ENCODE measurements at places on chromosomes 1 and 21.

GRCh38 chr1:58739856-58740466 lies 40.1 kb upstream of the MYSM1 start:
- H3K27ac ChIP-seq = no peak overlapping the region
- H3K27me3 ChIP-seq = peaks cover 25% of the 10 kb centered on the region
- peaks cover 9% of the 10 kb centered on the region for H3K4me1 ChIP-seq
- H3K4me3 ChIP-seq = no peak overlapping the region

GRCh38 chr1:223216531-223217205 lies 73.6 kb upstream of the TLR5 start:
- no peaks in the 10 kb centered on the region for H3K4me1 ChIP-seq
- H3K27me3 ChIP-seq = no peaks in the 10 kb centered on the region
- no peak overlapping the region for H3K27ac ChIP-seq
- no peak overlapping the region for H3K4me3 ChIP-seq
- peaks cover 6% of the 10 kb centered on the region for H3K36me3 ChIP-seq

GRCh38 chr1:170321113-170321512 lies 175.4 kb downstream of the NTMT2 start:
- H3K36me3 ChIP-seq = no peaks in the 10 kb centered on the region
- no peak overlapping the region for H3K27ac ChIP-seq
- H3K4me3 ChIP-seq = no peak overlapping the region
- no peak for DNase-seq
- no peaks in the 10 kb centered on the region for H3K4me1 ChIP-seq

DNA sequence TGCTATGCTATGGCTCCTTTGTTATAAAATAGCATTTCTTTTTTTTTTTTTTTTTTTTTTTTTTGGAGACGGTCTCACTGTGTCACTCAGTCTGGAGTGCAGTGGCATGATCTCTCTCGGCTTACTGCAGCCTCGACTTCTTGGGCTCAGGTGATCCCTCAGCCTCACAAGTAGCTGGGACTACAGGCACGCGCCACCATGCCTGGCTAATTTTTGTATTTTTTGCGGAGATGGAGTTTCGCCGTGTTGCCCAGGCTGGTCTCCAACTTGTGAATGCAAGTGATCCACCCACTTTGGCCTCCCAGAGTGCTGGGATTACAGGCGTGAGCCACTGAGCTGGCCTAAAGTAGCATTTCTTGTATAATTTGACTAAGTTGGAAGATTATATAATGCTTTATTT lies 10.8 kb downstream of the CAMTA1 start:
- no peak for DNase-seq
- H3K27ac ChIP-seq = no peak overlapping the region
- peaks cover 13% of the 10 kb centered on the region for H3K4me1 ChIP-seq
- H3K27me3 ChIP-seq = no peaks in the 10 kb centered on the region

DNA sequence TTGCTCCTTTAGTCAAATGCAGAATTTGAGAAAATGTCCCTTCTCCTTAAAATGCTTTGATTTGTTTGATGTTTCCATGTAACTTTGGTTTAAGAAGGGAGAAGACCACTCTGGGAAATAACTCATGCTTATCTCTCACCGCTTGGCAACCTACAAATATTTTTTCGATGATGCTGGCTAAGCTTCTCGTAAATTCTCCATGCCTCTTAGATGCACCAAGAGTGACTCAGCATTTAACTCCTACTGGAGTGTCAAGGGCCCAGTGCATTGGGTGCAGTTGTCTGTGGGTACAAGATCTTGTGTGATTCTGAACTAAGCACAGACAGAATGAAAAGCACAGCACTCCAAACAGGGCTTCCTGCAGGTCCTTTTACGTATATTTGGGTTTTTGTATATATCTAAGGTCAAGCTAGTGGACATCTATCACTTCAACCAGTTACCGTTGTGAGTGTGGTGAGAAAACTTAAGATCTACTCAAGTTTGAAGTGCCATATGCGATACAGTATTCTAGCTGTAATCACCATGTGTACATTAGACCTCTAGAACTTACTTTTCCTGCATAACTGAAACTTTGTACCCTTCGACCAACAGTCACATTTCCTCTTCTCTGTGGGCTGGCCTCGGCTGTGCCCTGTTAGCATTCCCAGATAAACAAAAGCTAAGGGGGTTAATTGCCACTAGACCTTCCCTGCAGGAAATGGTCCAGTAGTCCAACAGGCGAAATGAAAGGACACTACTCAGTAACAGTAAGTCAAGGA lies 55.8 kb downstream of the COL18A1 start:
- no peak overlapping the region for H3K4me3 ChIP-seq
- H3K27ac ChIP-seq = no peak overlapping the region

DNA sequence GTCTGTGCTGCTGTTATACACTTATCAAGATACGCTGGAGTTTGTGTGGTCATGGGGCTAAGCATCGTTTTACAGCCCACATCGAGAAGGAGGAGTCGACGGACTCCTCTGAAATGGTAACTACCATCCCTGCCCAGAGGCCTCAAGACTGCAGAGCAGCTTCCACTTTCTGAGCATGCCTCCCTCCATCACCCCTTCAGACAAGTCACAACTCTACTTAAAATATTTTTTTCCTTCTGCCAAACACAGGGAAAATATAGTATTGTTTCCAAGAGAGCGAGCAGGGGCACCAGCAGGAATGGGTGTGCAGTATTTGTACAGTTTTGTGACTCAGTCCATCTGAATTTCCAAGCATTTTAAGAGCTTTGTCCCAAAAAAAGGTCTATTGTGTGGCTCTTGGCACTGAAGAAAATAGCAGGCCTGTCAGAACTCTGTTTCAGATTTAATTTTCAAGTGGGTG lies 14.1 kb downstream of the EVA1C start:
- no peak overlapping the region for H3K4me3 ChIP-seq
- peaks cover 5% of the 10 kb centered on the region for H3K36me3 ChIP-seq
- H3K27me3 ChIP-seq = no peaks in the 10 kb centered on the region

- H3K36me3 ChIP-seq = no peaks in the 10 kb centered on the region
- DNase-seq = no peak
- peaks cover 46% of the 10 kb centered on the region for H3K27me3 ChIP-seq
- H3K4me1 ChIP-seq = peaks cover 2% of the 10 kb centered on the region
- H3K27ac ChIP-seq = no peak overlapping the region
- no peak overlapping the region for H3K4me3 ChIP-seq
Observed at GRCh38 chr1:21666576-21667320, 2.4 kb downstream of the RAP1GAP start.

DNA sequence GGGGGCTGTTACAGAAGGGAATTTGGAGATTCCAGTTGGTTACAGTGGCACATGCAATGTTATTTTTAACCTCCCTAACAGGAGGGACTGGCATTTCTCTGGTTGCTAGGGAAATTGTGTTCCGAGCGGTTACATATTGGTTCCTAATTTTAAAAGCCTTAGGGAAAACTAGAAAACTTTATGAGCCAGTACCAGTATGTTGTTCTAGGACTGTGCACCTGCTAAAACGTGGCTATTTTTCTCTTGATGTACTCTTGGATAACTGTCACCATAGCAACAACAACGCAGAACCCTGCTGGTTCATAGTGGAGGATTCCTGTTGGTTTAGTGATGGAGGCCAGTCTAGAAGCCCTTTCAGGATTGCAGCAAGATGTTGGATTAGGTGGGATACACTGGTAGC lies 68.9 kb upstream of the PGBD5 start:
- no peaks in the 10 kb centered on the region for H3K36me3 ChIP-seq
- DNase-seq = no peak
- H3K4me3 ChIP-seq = no peak overlapping the region
- H3K27ac ChIP-seq = no peak overlapping the region
- no peaks in the 10 kb centered on the region for H3K4me1 ChIP-seq

DNA sequence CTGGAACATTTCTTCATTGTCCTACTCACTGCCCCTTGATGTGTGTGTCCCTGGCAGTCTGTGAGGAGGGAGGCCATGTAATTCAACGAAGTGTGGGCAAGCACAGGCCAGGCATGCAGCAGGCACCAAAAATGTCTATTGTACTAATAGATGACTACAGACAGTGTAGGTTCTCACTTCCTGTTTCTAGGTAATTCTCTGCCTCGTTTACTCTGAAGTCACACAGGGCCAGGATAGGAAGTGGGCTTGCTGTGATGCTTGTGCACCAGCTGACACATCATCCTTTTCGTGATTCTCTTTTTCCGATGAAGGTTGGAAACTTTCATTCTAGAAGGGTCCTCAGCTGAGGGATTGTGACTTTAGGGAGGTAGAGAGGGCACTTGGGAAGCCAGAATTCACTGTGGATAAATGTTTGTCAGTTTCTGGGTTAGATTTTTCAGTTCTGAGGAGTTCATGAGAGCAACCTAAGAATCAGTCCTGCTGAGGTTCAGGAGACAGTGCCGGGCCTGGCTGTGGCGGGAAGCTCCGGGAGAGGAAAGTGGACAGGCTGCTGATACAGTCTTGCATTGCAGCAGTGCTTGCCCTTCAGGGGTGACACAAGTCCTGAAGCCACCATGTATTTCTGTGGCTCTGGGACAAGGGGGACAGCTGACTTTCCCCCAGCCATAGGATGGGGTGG lies 4.3 kb upstream of the CSF1 start:
- H3K4me3 ChIP-seq = peak overlapping the region; percentile 81
- DNase-seq = peak; percentile 15
- no peaks in the 10 kb centered on the region for H3K27me3 ChIP-seq
- no peaks in the 10 kb centered on the region for H3K36me3 ChIP-seq
- peak overlapping the region; percentile 95 for H3K27ac ChIP-seq
- H3K4me1 ChIP-seq = peaks cover 42% of the 10 kb centered on the region

GRCh38 chr1:177566495-177566894 lies 395.7 kb downstream of the BRINP2 start:
- no peaks in the 10 kb centered on the region for H3K36me3 ChIP-seq
- DNase-seq = no peak
- H3K27me3 ChIP-seq = no peaks in the 10 kb centered on the region
- no peak overlapping the region for H3K27ac ChIP-seq
- H3K4me1 ChIP-seq = no peaks in the 10 kb centered on the region

GRCh38 chr1:237894131-237894530 lies 3.4 kb upstream of the ZP4 start:
- no peak for DNase-seq
- H3K27ac ChIP-seq = no peak overlapping the region
- no peaks in the 10 kb centered on the region for H3K27me3 ChIP-seq
- H3K4me3 ChIP-seq = no peak overlapping the region

DNA sequence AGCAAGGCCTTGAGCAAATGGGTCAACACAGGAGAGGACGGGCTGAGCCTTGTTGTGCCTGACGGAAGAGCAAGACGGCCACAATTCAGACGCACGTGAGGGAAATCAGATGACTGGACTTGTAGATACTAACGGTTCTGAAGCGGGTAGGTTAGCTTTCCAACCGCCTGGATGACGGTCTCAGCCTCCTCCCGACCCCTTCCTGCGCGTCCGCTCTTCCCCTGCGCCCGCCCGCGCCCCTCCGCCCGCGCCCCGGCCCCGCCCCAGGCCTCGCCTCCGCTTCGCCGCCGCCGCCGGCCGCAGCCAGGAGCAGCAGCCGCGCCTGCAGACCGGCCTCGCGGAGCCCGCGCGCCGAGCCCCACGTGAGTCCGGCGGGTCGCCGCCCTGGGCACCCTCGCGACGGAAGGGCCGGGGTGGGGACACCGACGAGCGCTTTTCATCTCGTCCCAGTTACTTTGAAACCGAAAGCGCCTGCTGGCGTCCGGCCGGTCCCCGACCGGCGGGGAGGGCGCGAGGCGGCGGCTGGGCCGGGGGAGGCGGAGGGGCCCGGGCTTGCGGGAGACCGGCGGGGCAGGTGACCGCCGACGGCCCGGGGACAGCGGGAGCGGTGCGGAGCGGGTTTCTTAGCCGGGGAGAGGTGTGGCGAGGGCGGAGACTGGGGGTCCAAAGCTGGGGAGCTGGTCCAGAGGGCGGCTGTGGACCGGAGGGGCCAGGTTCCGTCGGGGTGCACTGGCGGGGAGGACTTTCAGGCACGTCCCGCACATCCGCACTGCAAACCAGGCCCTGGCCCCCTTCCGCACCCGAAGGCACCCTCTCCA lies at the start of gene TRAF5:
TRAF5 (plus strand) TSS at position 306 of the 818 bp plus-strand sequence. CDS start 26,407 bp downstream, outside the sequence.
- H3K27ac ChIP-seq = peak within 1 kb of the TSS; percentile 98
- peak; percentile 58 for DNase-seq
- peak within 1 kb of the TSS; percentile 96 for H3K4me3 ChIP-seq
- no peaks in the 10 kb centered on the region for H3K27me3 ChIP-seq
- H3K4me1 ChIP-seq = peaks cover 61% of the 10 kb centered on the region

- peaks cover 21% of the 10 kb centered on the region for H3K27me3 ChIP-seq
- no peak for DNase-seq
- H3K36me3 ChIP-seq = no peaks in the 10 kb centered on the region
- no peak overlapping the region for H3K27ac ChIP-seq
Observed at GRCh38 chr1:209218981-209219380, 364.5 kb upstream of the CAMK1G start.

DNA sequence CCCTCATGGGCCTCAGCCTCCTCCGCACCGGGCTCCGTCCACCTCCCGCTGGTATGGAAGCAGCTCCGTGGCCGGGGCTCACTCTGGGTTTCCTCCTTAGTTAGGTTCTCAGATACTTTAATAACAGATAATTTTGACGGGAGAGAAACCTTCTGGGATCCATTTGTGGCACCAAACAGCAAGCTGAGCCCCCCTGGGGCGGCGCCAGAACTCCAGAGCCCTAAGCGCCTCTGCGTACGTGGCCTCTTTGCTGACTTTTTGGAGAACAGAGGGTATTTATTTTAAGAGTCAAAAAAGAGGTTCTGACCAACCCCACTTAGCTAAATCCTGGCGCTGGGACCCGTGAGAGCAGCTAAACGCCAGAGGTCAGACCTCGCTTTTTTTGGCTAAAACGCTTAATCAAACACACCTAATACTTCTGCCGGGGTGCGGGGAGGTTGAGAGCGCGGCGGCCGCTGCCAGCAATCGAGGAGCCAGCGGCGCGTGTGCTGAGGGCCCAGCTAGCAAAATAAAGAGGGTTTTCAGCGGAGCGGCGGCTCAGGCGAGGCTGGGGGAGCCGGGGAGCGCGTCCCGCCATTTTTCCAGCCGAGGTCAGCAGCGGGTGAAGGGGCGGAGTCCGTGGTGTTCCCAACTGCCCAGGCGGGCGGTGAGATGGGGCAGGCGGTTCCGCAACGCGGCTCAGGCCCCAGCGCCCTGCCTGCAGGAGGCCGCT lies 171.7 kb downstream of the PRDM16 start:
- no peak overlapping the region for H3K4me3 ChIP-seq
- no peak for DNase-seq
- no peaks in the 10 kb centered on the region for H3K36me3 ChIP-seq
- no peaks in the 10 kb centered on the region for H3K4me1 ChIP-seq
- no peak overlapping the region for H3K27ac ChIP-seq
- H3K27me3 ChIP-seq = peaks cover 2% of the 10 kb centered on the region

- DNase-seq = no peak
- no peaks in the 10 kb centered on the region for H3K4me1 ChIP-seq
- H3K4me3 ChIP-seq = no peak overlapping the region
- no peaks in the 10 kb centered on the region for H3K27me3 ChIP-seq
Observed at GRCh38 chr1:193747579-193747978, 561.2 kb upstream of the B3GALT2 start.

- H3K27me3 ChIP-seq = peaks cover 37% of the 10 kb centered on the region
- no peaks in the 10 kb centered on the region for H3K36me3 ChIP-seq
- no peak overlapping the region for H3K4me3 ChIP-seq
Observed at GRCh38 chr1:152225678-152226077, 1.7 kb upstream of the HRNR start.

DNA sequence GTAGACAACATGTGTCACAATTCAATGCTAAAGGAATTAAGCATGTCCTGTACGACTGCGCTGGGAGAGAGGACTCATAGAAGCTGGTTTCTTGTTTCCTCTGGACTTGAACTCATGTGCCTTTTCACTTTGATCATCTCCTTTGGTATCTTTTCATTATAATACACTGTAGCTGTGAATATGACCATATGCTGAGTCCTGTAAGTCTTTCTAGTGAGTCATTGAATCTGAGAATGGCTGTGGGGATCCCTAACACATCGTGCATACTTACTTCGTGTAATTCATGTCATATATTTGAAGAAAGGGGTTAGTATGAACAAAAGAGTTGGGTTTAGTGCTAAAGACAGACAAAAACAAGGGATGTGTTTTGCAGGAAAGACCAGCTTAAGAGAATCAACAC lies 148.1 kb upstream of the RUNX1 start:
- no peaks in the 10 kb centered on the region for H3K4me1 ChIP-seq
- no peaks in the 10 kb centered on the region for H3K27me3 ChIP-seq
- H3K27ac ChIP-seq = no peak overlapping the region
- H3K36me3 ChIP-seq = peaks cover 2% of the 10 kb centered on the region
- no peak for DNase-seq
- no peak overlapping the region for H3K4me3 ChIP-seq

Data from T-helper 17 cell (primary cell).